ENCODE measurements at places on chromosomes 11 and 22.
A peak's percentile ranks its signal among the peaks of the same experiment; 100 is the strongest.

DNA sequence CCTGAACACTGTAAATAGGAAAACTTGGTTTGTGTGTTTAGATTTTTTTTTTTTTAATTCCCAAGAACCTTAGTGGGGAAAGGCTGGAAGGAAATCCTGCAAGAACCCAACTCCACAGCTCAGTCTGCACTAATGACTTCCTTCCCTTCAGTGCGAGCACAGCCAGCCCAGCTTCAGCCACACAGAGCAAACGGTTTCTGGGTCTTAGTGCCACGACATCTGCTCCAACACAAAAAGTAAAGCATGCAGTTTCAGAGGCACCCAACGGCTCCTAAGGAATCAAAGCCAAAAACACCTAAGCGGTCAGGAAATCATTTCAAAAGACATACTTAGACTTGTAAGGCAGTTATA is 236.1 kb downstream of the TTC28 start:
- peak; percentile 62 for DNase-seq

GRCh38 chr22:31122532-31123291 is at the start of gene INPP5J:
INPP5J (plus strand) TSS chr22:31122966; CDS start chr22:31123015, 49 bp downstream.
- peak; percentile 55 for DNase-seq

- no peak for DNase-seq
Measured at GRCh38 chr11:74697722-74698121, 33.5 kb downstream of the CHRDL2 start.

- DNase-seq = no peak
Measured at GRCh38 chr11:100297516-100297915, 389.6 kb upstream of the ARHGAP42 start.
